GM13976 (cell line): ENCODE measurements at places on chromosomes 11 and 22.

GRCh38 chr11:80844110-80844819, 1403.4 kb upstream of the TENM4 start:
- no peak for DNase-seq

- no peak for DNase-seq
Measured at GRCh38 chr11:75272821-75273301, 32.3 kb downstream of the TPBGL start.

DNA sequence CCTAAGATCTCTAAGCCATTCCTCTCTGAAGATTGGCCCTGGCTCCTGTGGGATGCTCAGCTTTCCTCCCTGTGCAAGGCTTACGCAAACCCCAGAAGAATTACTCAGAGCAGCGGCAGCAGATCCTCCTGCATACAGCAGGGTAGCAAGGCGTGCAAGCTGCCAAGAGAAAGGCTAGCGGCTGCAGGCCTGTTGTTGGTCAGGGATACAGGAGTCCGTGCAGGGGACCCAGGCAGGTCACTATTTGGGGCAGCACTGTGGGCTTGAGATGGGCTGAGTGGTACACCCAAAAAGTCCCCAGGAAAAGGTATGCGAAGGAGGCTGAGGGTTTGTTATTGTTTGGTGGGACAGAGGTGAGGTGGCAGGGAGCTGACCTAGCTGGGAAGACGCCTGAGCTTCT, 1.5 kb downstream of the GLB1L2 start:
- no peak for DNase-seq

DNA sequence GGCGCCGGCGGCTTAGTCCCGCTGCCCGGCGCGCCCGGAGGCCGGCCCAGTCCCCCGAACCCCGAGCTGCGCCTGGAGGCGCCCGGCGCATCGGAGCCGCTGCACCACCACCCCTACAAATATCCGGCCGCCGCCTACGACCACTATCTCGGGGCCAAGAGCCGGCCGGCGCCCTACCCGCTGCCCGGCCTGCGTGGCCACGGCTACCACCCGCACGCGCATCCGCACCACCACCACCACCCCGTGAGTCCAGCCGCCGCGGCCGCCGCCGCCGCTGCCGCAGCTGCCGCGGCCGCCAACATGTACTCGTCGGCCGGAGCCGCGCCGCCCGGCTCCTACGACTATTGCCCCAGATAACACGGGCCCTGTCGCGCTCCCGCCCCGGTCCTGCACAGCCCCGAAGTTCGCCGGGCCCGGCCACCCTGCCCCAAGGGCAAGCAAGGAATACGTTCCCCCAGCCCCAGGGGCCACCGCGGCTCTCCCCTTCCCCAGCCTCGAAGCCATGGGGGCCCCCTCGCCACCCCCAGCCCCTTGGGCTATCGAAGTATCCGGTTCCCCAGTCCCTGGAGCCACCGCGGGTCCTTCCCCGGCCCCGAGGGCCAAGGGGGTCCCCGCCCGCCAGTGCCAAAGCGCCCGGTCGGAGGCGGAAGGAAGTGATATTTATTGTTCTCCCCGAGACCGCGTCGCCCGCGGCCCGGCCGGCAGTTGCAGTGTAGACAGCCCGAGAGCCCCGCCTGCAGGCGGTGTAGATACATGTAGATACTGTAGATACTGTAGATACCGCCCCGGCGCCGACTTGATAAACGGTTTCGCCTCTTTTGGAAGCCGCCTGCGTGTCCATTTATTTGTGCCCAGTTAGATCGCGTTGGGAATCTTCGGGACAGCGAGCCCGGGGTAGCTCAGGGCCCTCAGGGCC, 6.2 kb downstream of the TBX1 start:
- DNase-seq: no peak

DNA sequence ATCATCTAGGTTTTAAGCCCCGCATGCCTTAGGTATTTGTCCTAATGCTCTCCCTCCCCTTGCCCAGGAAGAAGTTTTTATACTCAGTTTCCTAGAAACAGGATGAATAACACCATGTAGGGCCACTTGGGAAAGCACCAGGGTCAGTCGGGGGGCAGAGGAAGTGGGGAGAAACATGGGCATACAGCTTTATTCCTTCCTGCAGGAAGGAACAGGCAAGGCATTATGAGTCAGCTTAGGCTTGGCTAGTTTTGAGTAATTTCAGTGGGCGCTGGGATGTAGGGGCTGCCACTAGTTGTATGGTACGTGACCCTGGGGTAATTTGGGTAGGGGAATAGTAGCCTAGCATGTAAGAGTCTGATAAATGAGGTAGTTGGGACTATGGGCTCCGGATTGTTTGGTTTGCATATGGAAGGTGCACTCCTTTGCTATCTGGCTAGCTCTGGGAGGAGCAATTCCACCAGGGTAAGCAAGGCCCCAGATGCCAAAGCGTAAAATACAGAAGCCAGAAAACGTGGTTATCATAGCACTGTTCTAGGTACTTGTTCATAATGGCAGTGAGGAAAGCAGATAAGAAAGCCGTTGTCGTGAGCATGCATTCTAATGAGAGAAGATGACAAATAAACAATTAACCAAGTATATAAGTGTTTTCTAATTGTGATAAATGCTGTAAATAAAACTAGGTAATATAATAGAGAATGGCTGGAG, 24.8 kb downstream of the ACER3 start:
- no peak for DNase-seq

- no peak for DNase-seq
Measured at GRCh38 chr11:102012946-102013345, 34.3 kb upstream of the CFAP300 start.

DNA sequence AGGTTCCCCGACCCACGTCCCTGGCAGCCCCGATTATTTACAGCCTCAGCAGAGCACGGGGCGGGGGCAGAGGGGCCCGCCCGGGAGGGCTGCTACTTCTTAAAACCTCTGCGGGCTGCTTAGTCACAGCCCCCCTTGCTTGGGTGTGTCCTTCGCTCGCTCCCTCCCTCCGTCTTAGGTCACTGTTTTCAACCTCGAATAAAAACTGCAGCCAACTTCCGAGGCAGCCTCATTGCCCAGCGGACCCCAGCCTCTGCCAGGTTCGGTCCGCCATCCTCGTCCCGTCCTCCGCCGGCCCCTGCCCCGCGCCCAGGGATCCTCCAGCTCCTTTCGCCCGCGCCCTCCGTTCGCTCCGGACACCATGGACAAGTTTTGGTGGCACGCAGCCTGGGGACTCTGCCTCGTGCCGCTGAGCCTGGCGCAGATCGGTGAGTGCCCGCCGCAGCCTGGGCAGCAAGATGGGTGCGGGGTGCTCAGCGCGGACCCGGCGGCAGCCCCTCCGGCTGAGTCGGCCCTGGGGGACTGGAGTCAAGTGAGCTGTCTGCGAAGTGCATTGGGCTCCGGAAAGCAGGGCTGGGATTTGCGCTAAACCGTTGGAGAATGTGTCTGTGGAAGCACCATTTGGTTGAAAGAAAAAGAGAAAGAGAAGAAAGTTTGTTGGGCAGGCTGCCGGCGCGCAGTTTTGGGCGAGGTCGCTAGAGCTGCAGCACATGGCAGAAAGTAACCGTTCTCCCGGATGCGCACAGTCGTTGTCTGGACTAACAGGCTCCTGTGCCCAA, at the start of gene CD44:
Gene CD44, plus strand, starts transcription at position 229 of the 779 bp plus-strand sequence. Its CDS starts 133 bp downstream, at position 362.
- peak; percentile 79 for DNase-seq

GRCh38 chr11:76380977-76381719, at the start of the genes GVQW3 and THAP12:
Gene GVQW3, plus strand, starts transcription at chr11:76381323. Its CDS starts 506 bp downstream, at chr11:76381829.
Gene THAP12, minus strand, starts transcription at chr11:76381132. Its CDS starts 296 bp downstream, at chr11:76380836.
- DNase-seq: peak; percentile 98
